ENCODE measurements at places on chromosomes 12 and 14. TPM values are rescaled to one million over a fixed set of nuclear protein-coding genes. Genes with fewer than 3 reads are reported as not detected.

Gene ADAMTS20
- 0.15 TPM for total RNA-seq

GRCh38 chr12:121766290-121767039 is 27.0 kb downstream of the RHOF start:
- no peak overlapping the region for H3K4me3 ChIP-seq
- H3K27ac ChIP-seq, result no peak overlapping the region
- H3K36me3 ChIP-seq, result no peaks in the 10 kb centered on the region
- H3K4me1 ChIP-seq, result peaks cover 3% of the 10 kb centered on the region

GRCh38 chr14:35140718-35141581 is 18.6 kb downstream of the PRORP start:
- H3K27ac ChIP-seq, result no peak overlapping the region
- H3K4me3 ChIP-seq, result no peak overlapping the region
- peaks cover 3% of the 10 kb centered on the region for H3K27me3 ChIP-seq
- H3K4me1 ChIP-seq, result no peaks in the 10 kb centered on the region
- peaks cover 8% of the 10 kb centered on the region for H3K36me3 ChIP-seq
- no peak for DNase-seq

- no peak overlapping the region for H3K4me3 ChIP-seq
- peaks cover 5% of the 10 kb centered on the region for H3K27me3 ChIP-seq
- no peak overlapping the region for H3K27ac ChIP-seq
- DNase-seq, result no peak
- peaks cover 7% of the 10 kb centered on the region for H3K36me3 ChIP-seq
These were observed 36.6 kb downstream of the ADAM20 start for GRCh38 chr14:70498191-70498590.

GRCh38 chr12:111377440-111377839 is 8.5 kb upstream of the PHETA1 start:
- H3K36me3 ChIP-seq, result peaks cover 13% of the 10 kb centered on the region
- no peak for DNase-seq
- no peak overlapping the region for H3K27ac ChIP-seq
- H3K4me3 ChIP-seq, result no peak overlapping the region

GRCh38 chr14:73817020-73817655 is 34.5 kb upstream of the PTGR2 start:
- H3K36me3 ChIP-seq, result peaks cover 3% of the 10 kb centered on the region
- no peak overlapping the region for H3K4me3 ChIP-seq
- peaks cover 11% of the 10 kb centered on the region for H3K4me1 ChIP-seq
- no peak overlapping the region for H3K27ac ChIP-seq

- peak overlapping the region; percentile 98 for H3K27ac ChIP-seq
- no peak overlapping the region for H3K4me3 ChIP-seq
- H3K27me3 ChIP-seq, result no peaks in the 10 kb centered on the region
- no peak for DNase-seq
- H3K36me3 ChIP-seq, result no peaks in the 10 kb centered on the region
- peaks cover 54% of the 10 kb centered on the region for H3K4me1 ChIP-seq
These were observed 7.6 kb upstream of the PTPRB start for GRCh38 chr12:70644861-70645260.

DNA sequence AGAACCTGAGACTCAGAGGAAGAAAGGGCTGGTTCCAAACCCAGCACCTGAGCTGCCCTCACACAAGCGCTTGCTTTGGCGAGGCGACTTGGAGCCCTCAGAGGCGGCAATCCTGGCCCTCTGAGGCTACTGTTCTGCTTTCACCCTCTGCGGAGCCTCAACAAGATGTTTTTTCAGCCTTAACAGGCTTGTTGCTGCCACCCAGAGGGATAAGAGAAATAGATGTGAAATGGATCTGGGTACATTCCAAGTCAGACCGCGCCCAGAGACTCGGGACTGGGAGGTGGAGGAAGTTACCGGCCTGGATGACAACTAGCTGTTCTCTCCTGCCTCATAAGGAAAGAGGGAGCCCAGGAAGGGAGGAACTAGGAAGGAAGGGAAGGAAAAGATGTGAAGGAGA is 89.6 kb downstream of the TTC7B start:
- H3K27ac ChIP-seq, result no peak overlapping the region
- no peaks in the 10 kb centered on the region for H3K27me3 ChIP-seq
- peaks cover 20% of the 10 kb centered on the region for H3K36me3 ChIP-seq
- no peak for DNase-seq

- H3K4me1 ChIP-seq, result no peaks in the 10 kb centered on the region
- DNase-seq, result no peak
- no peak overlapping the region for H3K4me3 ChIP-seq
- no peak overlapping the region for H3K27ac ChIP-seq
- H3K36me3 ChIP-seq, result no peaks in the 10 kb centered on the region
These were observed 27.5 kb upstream of the OR6J1 start for GRCh38 chr14:22671622-22672021.

- no peaks in the 10 kb centered on the region for H3K36me3 ChIP-seq
- peak overlapping the region; percentile 43 for H3K4me3 ChIP-seq
- DNase-seq, result no peak
- H3K4me1 ChIP-seq, result peaks cover 60% of the 10 kb centered on the region
- H3K27me3 ChIP-seq, result peaks cover 4% of the 10 kb centered on the region
These were observed 33.9 kb upstream of the CDKN3 start for GRCh38 chr14:54362759-54363437.

DNA sequence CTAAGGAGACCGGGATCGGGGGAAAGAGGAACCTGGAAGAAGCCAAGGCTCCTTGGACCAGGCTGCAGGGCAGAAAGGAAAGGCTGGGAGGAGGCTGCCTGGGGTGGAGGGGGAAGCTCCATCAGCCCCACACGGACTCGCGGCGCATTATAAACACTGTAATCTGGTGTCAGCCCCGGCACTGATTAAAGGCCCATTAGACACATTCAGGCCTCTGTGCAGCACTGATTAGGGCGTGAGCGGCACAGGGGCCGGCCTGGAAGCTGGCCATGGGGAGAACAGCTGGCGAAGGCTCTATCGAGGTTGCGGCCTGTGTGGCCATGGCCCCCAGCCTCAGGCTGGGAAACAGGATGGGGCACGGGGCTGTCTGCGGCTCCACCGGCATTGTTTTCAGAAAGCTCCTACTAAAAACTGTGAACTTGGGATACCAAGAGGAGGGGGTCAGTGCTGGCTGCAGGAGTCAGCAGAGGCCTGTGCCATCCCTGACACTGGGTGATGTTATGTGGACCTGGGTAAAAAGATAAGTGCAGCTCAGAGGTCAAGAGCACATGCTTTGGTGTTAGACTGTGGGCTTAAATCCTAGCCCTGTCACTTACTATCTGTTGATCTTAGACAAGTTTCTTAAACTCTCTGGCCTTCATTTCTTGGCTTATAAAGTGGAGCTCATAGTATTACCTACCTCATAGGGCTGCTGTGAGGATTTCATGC is 10.6 kb downstream of the ACVRL1 start:
- H3K36me3 ChIP-seq, result peaks cover 54% of the 10 kb centered on the region
- peak overlapping the region; percentile 56 for H3K4me3 ChIP-seq
- no peak for DNase-seq
- H3K4me1 ChIP-seq, result peaks cover 50% of the 10 kb centered on the region
- peaks cover 29% of the 10 kb centered on the region for H3K27me3 ChIP-seq

Gene RFLNA
- 13.3 TPM for total RNA-seq

GRCh38 chr12:54661048-54661447 is 12.9 kb upstream of the DCD start:
- no peak for DNase-seq
- no peak overlapping the region for H3K27ac ChIP-seq
- H3K4me1 ChIP-seq, result no peaks in the 10 kb centered on the region
- H3K36me3 ChIP-seq, result no peaks in the 10 kb centered on the region

Gene DPY19L2
- total RNA-seq, result 16.4 TPM

Measured in endothelial cell (in vitro differentiated cells).